ENCODE measurements at places on chromosomes 4 and X.

- no peak for DNase-seq
These were observed 887.1 kb upstream of the FRG1 start for GRCh38 chr4:189053621-189054020.

- no peak for DNase-seq
These were observed 241.1 kb downstream of the AFAP1 start for GRCh38 chr4:7698584-7698983.

DNA sequence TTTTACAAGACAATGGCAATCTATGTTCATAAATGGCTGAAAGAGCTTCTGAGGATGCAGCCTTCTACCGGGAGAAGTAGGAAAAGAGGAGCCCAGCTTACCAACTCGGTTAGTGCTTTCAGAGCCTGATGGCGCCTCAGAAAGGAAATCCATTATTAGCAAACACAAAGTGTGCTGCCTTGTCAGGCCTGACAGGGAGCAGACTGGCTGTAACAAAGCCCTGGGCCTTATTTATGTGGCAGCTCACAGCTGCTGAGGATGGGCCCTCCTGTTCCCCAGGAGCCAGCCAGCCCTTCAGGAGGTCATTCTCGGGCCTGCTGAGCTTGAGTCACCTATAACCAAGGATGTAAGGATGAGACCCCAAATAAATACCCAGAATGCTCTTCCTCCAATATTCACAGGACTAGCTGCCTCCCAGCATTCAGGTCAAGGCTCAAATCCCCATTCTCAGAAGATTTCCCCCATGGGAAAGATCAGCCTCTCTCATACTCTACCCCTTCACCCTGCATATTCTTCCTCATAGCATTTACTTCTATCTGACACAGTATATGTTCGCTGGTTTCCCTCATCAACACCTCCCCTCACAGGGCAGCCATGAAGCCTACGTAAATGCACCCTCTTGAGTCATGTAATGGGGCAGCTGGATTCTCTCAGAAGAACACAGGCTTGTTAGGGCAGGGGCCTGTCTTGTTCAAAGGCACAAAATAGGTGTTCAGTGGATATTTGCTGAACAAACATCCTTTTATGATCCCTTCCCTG, 227.0 kb upstream of the RASGEF1B start:
- no peak for DNase-seq

DNA sequence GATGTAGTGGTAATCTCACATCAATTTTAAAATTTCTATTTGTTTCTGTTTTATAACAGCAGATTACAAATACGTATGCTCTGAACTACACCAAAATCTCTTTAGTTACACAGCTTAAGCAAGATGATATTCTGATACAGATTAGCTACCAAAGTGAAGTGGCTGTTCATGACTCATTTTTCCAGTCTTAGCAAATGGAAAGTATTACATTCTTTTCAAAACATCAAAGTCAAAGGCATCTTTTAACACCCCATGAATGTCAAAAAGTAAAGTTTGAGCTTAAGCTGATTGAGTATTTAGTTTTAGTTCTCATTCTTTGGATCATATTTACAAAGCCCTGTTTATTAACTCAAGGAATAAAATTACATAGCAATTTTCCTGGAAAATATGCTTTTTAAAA, 6.6 kb upstream of the HPGDS start:
- no peak for DNase-seq

DNA sequence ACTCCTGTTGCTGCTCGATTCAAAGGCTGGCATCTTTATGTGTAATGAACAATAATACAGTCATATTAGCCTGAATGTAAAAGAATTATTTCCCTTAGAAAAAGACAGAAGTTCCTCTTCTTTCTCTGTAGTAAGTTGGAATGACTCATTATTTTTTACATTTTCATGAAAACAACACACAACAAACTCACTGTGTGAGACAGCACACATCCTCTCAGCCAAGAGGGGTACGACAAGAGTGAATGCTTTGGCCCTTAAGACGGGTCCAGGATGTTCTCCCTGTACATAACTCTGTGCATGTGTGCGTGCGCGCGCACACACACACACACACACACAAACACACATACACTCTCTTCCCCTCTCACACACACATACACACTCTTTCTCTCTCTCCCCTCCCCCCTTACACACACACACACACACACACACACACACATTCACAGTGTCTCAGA, 72.8 kb downstream of the MANBA start:
- no peak for DNase-seq

GRCh38 chr4:15956179-15956850, 6.7 kb downstream of the FGFBP2 start:
- peak; percentile 89 for DNase-seq

DNA sequence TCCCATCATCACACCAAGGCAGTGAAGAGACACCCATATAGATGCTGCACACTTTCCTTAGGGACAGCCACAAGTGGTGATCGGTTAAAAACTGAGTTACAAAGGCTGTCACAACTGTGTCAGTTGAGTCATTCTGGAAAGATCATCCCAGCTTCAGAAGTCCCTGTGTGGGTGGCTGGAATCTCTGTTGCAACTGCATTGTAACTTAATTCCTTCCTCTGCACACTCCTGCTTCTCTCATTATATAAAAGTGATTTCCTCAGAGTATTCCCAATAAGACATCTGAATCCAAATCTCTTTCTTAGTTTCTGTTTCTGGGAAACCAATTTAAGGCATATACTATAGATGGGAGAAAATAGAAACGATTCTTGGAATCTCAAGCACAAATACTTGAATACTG, 88.1 kb downstream of the FSTL5 start:
- DNase-seq: no peak
